ENCODE measurements at places on chromosomes 5 and 9. TPM values are rescaled to one million over a fixed set of nuclear protein-coding genes. Genes with fewer than 3 reads are reported as not detected.

GRCh38 chr5:9707732-9708462, 77.7 kb upstream of the TAS2R1 start:
- no peak for DNase-seq

- no peak for DNase-seq
These were observed 41.1 kb downstream of the F2R start for GRCh38 chr5:76757049-76757448.

GRCh38 chr9:84151640-84152039, 171.0 kb downstream of the RMI1 start:
- no peak for DNase-seq

GRCh38 chr5:64794053-64794770, 25.5 kb downstream of the CWC27 start:
- DNase-seq: no peak

DNA sequence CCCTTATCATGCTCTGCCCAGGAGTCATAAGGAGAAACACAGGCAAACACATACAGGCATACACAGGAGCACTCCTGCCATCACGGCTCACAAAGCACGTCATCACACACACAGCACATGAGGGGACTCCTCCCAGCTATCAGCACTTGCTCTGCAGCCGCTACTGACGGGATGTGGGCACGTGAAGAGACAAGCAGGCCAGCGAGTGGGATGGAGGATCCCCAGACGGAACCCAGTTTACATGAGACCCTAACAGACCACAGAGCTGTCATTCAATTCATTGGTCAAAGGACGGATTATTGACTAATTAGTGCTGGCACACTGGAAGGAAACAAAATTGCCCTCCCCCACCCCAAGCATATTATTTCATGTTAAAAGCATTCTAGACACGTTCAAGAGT, 53.6 kb downstream of the SEMA4D start:
- DNase-seq: no peak

DNA sequence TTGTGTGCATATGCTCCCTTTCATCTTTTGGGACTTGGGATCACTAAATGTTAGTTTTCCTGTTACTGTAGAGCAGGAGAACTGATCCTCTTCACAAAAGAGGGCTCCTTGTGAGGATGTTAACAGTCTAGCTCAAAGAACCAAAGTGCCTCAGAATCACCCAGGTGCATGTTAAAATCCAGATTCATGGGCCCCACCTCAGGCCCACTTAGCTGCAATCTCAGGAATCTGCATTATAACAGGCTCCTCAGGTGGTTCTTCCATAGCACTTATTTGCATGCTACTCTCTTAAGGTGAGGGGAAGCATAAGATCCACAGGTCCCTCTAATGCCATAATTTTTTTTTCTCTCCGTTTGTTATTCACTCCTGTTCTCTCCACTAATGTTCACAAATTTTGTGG, 14.8 kb upstream of the MEF2C start:
- no peak for DNase-seq

DNA sequence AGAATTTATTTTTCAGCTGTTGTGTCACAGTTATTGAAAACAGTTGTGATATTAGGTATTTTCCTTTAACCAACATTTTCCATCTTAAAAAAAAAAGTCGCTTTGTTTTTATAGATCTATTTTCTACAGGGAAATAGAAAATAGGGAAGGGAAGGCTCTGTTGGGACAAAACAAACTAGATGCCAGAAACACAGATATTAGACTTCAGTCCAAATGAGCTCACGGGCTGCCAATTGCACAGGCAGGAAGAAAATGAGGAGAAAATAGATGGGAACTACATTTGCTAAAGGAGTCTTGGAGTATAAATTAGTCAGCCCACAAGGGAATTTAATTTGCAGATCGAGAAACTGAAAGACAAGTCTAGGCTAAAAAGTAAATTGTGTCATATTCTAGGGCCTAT, 21.4 kb upstream of the ISOC1 start:
- DNase-seq: no peak

- DNase-seq: no peak
These were observed 242.0 kb upstream of the TRPM3 start for GRCh38 chr9:71363286-71363961.

DNA sequence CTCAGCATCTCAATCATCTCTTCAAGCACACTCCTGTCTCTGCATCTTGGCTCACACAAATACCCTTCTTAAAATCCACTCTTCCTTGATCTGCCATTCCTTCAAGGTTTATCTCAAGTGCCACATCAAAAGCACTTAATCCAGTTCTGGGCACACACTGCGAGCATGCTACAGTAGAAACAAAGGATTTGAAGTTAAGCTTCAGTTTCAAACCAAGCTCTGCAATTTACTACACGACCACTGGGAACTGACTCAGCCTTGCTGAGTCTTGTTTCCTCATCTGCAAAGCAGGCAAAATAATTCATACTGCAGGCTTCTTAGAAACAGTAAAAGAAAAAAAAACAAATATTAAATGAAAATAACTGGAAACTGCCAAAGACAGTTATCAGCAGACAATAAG, 50.5 kb upstream of the CTNNAL1 start:
- DNase-seq: no peak

GRCh38 chr9:115182264-115182663, 64.3 kb upstream of the TNC start:
- no peak for DNase-seq

DNA sequence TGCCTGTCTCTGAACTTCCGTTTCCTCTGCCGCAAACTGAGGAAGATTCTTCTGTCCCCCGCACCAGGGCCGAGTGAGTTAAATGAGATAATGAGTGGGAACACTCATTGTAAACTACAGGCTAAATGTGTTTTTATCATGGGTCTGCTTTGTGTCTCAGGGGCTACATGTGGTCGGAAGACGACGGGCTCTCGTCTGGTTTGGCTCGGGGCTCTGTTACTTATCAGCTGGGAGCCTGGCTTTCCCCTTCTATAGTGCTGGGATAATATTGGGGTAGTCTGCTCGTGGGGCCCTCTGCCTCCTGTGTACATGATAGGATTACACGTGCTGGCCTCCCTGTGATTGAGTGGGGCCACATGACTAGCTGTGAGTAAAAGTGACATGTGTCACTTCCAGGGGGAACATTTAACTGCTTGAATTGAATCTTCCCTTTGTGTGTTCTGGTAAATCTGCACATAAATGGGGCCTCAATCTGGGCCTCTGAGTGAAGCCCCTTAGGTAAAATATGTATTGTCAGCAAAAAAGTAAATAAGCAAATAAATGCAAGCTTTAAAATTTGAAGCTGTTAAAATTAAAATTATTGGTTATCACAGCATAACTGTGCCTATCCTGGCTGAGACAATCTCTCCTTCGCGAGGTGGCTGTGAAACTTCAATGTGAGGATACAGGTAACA, 86.9 kb upstream of the SH3PXD2B start:
- no peak for DNase-seq

DNA sequence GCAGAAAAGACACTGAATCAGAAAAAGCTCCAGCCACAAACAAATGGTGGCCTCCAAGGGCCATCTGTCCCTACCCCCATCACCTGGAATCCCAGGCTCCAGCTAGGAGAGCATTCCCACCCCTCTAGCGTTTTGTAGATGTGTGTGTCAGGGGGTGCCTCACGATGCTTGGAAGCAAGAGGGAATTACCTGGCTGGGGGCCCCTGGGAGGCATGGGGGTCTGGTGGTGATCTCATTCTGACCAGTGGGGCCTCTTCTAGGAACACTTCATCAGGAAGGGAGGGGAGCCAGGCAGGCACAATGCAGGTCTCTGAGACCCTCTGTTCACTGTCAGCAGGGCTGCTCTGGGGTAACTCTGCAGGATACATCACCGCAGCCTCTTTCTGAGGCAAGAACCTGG, 6.0 kb downstream of the SHROOM1 start:
- no peak for DNase-seq

DNA sequence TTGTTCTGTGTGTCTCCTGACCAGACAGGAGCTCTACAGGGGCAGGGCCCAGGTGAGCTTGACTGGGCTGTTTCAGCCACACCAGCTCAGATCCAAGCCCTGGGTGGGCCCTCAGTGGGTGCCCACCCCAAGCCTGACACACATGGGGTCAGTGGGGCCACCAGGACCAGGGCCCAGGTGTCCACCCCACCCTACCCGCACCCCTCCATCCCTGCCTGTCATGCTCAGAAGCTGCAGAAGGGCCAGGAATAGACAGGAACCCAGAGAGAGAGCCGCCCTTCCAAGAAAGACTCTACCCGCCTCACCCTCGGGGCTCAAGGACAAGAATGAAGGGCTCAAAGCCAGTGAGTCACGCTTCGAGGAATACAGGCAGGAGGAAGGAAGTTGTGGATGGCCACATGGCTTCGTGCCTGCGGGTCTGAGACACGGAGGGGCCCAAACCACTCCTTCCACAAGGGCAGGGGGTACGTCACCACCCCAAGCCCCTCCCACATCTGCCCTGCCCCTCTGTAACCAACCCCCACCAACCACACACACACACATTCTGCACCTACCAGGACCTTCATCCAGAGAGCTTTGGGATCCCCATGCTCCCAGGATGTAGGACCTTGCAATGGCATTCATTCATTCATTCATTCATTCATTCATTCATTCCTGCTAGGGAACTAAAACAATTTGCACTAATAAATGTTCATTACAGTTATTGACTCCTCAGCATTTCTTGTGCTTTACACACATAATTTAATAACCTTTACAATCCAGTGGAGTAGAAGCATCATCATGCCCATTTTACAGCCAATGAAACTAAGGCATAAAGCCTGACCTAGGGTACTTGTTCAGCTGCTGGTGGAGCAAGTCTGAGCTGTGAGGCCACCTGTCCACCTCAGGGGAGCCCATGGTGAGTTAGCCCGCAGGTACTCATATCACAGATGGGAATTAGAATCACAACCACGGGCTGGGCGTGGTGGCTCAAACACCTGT, 55.9 kb upstream of the STXBP1 start:
- peak; percentile 100 for DNase-seq

DNA sequence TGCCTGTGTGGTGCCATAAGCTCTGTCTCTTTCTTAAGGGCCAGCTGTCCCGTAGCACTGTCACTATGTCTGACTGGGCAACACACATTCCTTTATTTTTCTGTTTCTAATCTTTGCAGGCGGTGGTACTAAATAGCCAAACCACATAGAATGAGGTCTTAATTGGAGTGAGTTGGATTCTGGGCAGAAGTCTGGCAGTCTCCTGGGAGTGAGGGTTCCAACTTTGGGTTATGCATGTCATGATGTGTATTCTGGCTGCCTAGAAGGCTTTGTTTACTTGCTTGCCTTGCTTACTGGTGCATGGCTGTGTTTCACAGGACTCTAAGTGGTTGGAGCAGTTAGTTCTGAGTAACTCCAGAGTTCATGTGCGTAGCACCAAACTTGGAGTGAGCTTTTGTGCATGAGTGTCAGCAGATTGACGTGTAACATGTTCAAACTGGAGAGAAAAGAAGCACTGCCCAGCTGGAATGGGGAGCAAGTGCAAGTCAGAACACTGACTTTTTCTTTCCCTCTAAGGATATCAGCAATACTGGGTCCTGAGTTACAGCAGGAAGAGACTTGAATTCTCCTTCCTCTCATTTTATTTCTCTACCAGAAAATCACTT, 185.8 kb downstream of the PCSK1 start:
- no peak for DNase-seq

Gene PCDHB12
- 3.6 TPM for total RNA-seq

Gene TAF11L11
- total RNA-seq: not detected

Gene CAVIN4
- 3.5 TPM for total RNA-seq

Gene SMIM33
- total RNA-seq: not detected

Gene FOXD4L5
- not detected for total RNA-seq

Gene LCNL1
- not detected for total RNA-seq

Gene PCDHA5
- 0.39 TPM for total RNA-seq

Gene SLC12A7
- 3.2 TPM for total RNA-seq

All from Daoy (cell line).